Astrocyte (in vitro differentiated cells and primary cell): ENCODE measurements at places on chromosomes 3 and 15. TPM values are rescaled to one million over a fixed set of nuclear protein-coding genes. Genes with fewer than 3 reads are reported as not detected.

Gene UROC1
- not detected in 2 replicates for total RNA-seq

Gene SI
- not detected in 2 replicates for total RNA-seq

Gene PLSCR2
- total RNA-seq, result not detected in 2 replicates

Gene PLIN1
- 0.14 TPM in 1 of 2 replicates, not detected in the other for total RNA-seq

Gene REC114
- total RNA-seq, result not detected in 2 replicates

Gene HTR3E
- total RNA-seq, result not detected in 2 replicates

Gene LINGO1
- 4.5 and 5.7 TPM in 2 replicates for total RNA-seq

Gene CMTM7
- 19.7 and 23.9 TPM in 2 replicates for total RNA-seq

Gene RLBP1
- not detected in 2 replicates for total RNA-seq
